AG09319 (cell line): ENCODE measurements at places on chromosomes 12 and 14.

GRCh38 chr12:46775796-46776195, 50.0 kb downstream of the SLC38A4 start:
- DNase-seq: no peak

DNA sequence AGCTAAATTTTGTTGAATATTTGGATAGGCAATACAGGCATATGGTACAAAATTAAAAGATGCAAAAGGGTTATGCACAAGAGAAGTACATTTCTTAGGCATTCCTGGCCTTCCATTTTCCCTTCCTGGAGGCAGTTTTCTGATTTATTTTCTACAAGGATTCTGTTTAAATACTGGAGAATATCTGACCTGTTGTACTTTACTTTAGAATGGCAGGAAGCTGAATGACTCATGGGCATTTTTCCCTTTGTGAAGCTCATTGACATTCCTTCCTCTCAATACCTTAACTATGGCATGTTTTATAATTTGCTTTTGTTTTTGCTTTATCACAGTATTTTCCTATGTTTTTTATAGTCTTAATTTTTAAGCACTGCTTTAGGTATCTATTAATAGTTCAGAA, 62.7 kb downstream of the RCOR1 start:
- no peak for DNase-seq

DNA sequence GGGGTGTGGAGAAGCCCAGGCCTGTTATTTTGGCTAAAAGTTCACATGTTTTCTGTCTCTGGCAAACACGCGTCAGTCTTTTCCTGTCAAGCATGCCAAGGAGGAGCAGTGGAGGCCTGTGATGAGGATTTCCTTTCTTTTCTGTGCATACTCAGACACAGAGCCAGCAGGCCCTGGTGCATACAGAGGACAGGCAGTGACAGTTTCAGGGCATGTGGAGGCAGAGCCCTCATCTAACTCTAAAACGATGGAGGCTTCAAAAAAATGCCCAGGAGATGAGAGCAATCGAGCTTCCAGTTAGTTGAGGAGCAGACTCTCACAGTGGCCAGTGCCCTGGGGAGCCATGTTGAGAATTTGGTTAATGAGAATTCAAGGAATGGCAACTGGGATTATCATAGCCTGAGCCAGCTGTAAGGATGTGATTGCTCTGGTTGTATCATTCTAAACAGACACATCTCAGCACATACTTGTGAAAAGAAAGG, 66.5 kb downstream of the TRAFD1 start:
- DNase-seq: no peak

DNA sequence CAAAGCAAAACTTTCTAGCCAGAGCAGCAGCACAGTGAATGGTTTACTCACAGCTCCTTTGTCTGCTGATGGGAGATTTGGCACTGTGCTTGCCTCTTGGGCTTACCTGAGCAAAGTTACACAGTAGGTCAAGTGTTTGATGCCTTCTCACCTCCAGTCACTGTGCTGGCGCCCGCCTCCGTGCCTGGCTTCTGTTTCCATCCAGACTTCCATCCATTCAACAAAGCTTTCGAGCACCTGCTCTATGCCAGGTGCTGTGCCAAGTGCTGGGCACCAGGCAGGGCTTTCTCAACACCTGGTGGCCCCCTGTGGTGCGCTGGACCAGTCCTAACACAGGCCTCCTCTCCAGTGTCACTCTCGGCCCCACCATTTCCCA, 199.2 kb upstream of the EEA1 start:
- no peak for DNase-seq

GRCh38 chr14:99327458-99328250, 55.7 kb upstream of the BCL11B start:
- no peak for DNase-seq

GRCh38 chr12:29226616-29227015, 77.5 kb downstream of the FAR2 start:
- no peak for DNase-seq

- DNase-seq: no peak
Measured at GRCh38 chr14:72565149-72565559, 328.7 kb downstream of the DPF3 start.

- DNase-seq: no peak
Measured at GRCh38 chr12:131616738-131617137, 94.2 kb upstream of the SFSWAP start.

DNA sequence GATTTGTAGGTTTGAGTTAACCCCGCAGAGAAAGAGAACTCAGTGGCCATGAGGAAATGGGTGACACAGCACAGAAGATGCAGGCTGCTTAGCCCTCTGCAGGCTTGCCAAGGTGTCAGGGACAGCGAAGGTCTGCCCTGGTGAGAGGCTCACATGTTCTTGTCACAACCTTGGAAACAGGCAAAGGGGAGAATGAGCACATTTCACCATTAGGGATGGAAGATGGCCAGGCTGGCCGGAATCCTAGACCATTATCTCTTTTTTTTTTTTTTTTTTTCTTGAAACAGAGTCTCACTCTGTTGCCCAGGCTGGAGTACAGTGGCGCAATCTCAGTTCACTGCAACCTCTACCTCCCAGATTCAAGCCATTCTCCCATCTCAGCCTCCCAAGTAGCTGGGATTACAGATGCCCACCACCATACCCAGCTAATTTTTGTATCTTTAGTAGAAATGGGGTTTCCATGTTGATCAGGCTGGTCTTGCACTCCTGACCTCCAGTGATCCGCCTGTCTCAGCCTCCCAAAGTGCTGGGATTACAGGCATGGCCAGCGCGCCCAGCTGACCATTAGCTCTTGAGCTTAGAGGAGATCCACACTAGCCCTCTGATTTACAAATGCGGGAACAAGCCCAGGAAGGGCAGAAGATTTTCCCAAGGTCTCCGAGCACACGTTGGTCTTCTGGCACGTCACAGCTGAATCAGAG, 34.6 kb downstream of the LTBP2 start:
- no peak for DNase-seq

- no peak for DNase-seq
Measured at GRCh38 chr14:50388256-50388931, 8.3 kb downstream of the CDKL1 start.
